Left kidney (tissue), 8 donors: ENCODE measurements at places on chromosomes 1 and 21.

DNA sequence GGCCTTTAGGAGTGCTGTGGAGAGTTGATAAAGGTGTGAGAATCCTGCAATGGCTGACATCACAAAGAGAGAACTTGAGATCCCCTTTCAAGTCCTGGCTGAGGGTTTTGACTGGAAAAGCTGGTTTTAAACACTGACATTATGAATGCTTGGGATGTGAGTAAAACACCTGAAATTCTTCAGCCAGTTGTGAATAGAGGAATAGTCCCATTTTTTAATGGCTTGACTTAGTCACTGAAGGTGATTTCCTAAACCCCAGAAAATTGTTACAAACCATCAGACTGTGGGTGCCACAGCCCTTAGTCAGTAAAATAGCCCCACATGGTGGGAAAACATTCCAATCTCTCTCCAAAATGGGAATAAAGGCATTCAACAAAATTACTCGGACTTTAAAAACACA lies 107.7 kb upstream of the LMO4 start:
- DNase-seq, result no peak

DNA sequence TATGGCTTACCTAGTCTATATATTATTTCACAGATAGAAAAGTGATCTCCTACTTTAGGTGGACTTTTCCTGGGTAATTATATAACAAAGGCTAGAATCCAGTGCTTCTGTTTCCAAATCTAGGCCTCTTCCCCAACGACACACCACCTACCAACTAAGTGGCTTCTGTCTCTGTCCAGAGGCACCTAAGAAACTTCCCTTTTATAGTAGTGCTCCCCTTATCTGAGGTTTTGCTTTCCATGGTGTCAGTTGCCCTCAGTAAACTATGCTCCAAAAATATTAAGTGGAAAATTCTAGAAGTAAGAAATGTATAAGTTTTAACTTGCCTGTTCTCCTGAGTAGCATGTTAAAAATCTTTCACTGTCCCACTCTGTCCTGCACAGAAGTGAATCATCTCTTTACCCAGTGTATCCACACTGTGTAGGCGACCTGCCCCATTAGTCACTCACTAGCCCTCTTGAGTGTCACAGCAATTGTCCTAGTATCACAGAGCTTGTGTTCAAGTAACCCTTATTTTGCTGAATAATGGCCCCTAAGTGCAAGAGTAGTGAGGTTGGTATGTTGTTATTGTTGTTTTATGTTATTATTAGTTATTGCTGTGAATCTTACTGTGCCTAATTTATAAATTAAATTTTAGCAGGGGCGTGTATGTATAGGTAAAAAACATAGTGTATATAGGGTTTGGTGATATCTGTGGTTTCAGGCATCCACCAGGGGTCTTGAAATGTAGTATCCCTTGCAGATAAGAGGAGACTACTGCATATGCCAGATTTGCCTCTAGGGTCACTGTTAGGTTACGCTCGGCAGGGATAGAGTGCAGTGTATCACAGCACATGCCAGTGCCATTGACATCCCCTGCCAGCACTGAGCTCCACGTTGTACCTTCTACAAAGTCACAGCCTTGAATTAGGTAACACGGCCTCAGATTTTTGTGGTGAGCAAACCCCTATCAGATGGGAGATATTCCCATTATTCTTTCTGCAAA lies 14.7 kb upstream of the CD53 start:
- no peak for DNase-seq

DNA sequence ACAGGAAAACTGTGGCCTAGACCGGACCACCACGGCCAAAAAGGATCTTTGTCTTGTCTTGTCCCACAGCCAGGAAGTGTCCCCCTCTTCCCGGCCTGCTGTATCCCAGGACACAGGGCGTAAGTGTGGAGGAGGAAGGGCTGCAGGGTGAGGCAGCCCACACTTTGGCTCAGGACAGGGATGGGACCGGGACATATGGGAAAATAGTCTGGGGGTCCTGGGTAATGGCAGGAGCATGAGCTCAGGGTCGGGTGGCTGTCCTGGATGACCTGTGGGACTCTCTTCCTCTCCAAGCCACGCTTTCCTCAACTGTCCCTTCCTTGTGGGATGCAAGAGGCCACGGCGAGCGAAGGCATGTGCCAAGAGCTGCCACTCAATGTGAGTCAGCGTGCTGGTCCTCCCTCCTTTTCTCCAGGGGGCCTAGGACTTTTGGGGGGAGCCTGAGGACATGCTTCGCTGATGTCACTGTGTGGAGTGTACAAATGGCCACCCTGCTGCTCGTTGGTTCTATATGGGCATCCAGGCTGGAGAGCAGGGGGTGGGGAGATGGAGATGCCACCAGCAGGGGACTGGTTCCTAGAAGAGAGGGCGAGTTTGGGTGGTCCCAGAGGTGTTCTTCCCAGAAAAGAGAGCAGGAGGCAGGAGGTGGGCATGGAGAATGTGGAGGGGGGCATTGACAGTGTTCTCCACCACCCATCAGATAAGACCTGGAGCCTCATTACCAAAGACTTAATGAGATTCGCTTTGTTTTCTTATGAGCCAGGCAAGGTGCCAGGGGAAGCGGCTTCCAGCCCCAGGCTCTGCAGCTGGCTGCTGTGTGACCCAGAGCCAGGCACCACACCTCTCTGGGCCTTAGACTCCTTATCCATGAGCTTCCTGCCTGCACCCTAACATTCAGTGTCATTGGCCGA lies 11.5 kb upstream of the PADI1 start:
- DNase-seq, result no peak

DNA sequence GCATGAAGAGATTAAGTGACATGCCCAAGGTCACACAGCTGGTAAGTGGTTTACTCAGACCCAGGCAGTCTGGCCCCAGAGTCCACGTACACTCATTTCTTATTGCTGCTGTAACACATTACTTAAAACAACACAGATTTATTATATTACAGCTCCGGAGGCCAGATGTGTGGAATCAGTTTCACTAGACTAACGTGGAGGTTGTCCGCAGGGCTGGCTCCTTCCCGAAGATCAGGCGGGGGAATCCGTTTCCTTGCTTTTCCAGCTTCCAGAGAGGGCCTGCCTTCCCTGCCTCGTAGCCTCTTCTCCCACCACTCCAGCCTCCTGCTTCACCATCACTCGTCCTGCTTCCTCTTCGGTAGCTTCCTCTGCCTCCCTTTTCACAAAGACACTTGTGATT lies 81.2 kb downstream of the KCNN3 start:
- DNase-seq, result no peak

DNA sequence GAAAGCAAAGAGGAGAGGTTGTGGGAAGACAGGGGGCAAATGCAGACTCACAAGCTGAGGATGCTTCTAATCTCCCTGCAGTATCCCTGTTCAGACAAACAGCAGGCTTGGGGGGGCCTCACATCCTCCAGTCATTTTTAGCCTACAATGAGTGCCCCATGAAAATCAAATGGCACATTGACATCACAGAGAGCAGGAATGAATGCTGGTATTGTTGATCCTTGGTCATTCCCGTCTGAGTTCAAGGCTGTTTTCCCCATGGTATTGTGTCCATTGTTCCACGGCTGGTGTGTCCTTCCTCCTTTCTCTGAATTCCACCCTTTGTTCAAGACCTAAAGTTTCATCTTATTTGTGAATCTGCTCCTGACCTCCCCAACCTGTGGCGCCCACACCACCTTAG lies 545.6 kb downstream of the AJAP1 start:
- DNase-seq, result no peak
